ENCODE measurements at places on chromosomes 6 and 20.

DNA sequence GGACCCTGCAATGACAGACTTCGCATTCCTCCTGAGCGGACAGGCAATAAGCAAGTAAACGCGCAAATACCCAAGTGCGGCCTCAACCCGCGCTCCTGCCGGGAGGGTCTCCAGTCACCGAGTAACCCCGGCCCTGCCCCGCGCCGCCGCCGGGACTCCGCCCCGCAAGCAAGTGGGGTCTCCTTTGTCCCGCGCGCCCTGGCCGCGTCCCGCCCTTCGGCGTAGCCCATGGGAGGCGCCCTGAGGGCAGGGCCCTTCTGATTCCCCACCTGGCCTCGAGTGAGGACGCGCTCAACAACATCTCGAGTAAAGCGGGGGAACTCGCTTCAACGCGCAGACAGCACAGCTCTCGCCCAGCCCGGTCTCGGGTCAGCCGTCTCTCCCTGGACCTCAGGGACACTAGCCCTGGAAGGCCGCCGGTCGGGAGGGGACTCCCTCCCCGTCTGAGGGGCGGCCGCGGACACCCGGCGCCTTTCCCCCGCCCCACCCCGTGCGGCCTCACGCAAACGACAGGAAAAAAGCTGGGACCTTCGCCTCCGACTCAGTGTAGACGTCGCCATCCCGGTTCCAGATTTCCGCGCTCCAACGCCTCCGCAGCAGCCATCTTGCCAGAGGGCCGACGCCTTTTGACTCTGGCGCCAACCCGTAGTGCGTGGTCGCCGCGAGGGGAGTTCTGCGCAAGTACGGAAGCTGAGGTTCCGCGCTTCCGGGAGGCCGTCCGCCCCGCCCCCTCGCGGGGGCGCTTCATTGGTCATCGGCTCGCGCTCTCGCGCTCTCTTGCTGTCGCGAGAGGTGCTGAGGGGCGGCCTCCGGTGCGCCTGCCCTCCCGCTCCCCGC, 461 bp upstream of the GID8 start:
- DNase-seq, result peak; percentile 91

DNA sequence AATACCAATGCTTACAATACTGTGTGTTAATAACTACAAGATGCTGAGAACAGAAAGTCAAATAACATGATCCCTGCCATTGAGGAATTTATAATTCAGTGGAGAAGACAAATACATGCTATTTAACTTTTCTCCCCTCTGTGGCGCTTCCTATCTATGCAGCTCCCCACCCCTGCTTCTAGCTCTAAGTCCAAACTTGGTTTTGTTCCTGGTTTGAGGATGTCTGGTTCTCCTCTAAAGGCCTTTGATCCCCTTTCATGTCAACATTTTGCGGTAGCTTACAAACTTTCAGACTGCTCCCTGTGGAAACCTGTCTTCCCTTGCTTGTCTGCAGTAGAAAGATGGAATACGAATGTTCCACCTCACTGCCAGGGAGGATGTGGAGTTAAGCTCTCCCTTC, 18.4 kb upstream of the REPS1 start:
- no peak for DNase-seq

- no peak for DNase-seq
Measured at GRCh38 chr6:4948781-4949450, 54.9 kb downstream of the RPP40 start.

DNA sequence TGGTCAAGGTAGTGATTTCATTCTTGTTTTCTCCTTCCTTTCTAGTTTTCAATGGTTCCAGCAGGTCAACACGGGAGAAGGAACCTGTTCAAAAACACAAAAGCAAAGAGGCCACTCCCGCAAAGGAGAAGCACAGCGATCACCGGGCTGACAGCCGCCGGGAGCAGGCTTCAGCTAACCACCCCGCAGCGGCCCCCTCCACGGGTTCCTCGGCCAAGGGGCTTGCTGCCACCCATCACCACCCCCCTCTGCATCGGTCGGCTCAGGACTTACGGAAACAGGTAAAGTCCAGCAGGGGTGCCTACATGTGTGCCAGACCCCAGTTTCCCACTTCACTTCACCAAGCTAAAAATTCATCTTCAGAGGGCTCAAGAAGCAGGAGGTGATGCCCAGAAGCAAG, 175.6 kb downstream of the DTNBP1 start:
- DNase-seq, result no peak

- DNase-seq, result no peak
Measured at GRCh38 chr6:8549074-8549790, 113.9 kb upstream of the SLC35B3 start.

DNA sequence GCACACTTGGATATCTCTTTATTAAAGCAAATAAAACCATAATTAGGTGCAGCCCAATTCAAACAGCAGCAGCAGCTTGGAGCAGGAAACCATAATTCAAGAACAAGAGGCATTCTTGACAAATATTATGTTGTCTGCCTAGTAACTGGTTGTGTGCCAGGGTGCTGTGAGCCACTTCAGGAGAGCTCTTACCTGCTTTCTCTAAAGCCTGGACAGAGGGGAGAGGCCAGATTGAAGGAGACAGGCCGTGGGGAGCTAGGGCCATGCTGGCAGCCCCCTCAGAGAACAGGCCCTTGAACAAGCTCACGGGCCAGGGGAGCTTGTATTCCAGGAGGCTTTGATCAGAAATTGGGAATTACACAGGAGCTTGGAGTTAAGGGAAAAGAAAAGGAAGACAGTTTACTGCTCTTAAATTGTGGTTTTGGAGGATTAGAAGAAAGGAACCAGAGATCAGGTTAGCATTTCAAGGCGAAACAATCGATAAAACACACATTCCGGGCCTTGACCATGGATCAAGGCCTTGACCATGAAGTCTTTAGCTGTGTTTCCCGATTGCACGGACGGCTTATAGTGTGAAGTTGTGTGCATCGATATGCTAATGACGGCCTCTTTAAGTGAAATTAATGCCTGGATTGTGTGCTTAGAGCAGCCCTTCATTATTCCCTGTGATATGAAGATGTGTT, 69.8 kb upstream of the NKX2-2 start:
- no peak for DNase-seq

GRCh38 chr6:111709615-111710398, 104.1 kb upstream of the TRAF3IP2 start:
- DNase-seq, result peak; percentile 20

DNA sequence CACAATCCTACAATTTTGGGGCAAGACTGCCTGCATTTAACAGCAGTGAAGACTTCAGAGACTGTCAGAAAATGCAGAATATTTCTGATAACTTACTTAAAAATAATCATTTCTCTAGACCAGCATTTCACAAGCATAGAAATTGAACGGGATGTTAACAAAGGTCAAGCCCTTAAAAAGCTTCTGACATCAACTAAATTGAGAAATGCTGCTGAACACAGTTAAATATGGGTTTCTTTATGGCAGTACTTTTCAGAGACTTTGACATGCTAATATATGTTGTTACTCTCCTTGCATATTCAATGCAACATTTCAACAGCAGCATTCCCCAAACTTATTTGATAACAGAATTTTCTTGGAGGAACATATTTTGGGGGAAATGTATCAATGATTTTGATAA, 84.5 kb downstream of the KIF13A start:
- no peak for DNase-seq

GRCh38 chr20:9506280-9506821, 8.0 kb upstream of the LAMP5 start:
- no peak for DNase-seq

- DNase-seq, result no peak
Measured at GRCh38 chr6:129555206-129555832, 154.7 kb downstream of the ARHGAP18 start.

DNA sequence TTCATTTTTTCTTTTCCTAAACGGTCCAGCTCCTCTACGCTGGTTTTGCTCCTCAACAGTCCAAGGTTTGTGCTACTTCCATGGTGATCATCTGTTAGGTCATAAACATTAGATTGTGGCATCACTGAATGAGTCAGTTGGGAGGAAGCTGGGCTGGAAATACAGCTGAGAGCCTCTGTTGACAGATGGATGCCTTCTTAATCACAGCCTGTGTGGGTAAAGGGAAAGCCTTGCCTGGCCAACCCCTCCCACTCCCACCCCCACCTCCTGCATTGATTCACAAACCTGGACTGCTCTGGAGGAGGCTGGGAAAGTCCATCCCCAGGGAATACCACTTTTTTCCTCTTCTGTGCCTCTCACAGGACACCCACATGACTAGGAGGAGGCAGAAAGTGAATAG, 180.6 kb upstream of the CCN2 start:
- DNase-seq, result no peak

DNA sequence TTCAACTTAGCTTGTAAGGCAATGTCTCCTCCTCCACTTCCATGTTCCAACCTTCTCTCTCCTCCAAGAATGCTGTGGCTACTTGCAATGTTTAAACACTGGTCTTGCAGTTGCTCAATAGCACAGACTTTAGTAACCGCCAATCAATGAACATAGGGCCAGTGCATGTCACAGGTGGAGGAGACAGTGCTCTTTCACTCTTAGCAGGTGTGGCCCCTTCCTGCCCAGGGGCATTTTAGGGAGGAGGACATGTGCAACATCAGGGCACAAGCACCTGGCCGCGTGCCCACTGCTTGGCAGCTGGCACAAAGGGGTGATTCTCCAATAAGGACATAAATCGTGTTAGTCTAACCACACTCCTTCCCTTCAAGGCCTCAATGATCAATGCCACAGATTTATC, 41.3 kb downstream of the ADGRF1 start:
- no peak for DNase-seq

GRCh38 chr6:166318227-166318626, 10.0 kb upstream of the PRR18 start:
- DNase-seq, result no peak

DNA sequence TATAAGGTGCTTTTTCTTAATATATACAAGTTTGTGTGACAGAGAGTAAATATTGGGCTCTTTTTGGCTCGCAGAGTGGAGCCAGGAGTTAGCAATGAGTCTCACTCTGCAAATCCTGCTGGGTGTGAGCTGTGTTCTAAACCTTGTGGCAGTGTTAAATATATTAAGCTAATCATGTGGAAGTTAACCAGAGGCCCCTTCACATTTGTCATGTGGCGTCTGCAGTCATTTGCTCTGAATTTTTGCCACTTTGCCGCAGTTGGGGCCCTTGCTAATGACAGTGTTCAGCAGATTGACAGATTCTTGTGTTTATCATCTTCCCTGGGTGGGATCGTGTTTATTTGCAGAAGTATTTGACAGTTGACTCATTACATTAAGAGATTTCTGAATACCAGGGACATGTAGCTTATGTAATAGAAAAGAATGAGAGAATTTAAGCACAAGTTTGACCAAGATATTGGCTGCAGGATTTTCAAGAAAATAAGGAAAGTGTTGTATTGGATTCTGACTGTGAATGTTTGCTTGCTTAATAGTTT, 37.9 kb downstream of the SPATA2 start:
- no peak for DNase-seq

GRCh38 chr6:151141685-151142084, 98.1 kb upstream of the AKAP12 start:
- DNase-seq, result no peak

DNA sequence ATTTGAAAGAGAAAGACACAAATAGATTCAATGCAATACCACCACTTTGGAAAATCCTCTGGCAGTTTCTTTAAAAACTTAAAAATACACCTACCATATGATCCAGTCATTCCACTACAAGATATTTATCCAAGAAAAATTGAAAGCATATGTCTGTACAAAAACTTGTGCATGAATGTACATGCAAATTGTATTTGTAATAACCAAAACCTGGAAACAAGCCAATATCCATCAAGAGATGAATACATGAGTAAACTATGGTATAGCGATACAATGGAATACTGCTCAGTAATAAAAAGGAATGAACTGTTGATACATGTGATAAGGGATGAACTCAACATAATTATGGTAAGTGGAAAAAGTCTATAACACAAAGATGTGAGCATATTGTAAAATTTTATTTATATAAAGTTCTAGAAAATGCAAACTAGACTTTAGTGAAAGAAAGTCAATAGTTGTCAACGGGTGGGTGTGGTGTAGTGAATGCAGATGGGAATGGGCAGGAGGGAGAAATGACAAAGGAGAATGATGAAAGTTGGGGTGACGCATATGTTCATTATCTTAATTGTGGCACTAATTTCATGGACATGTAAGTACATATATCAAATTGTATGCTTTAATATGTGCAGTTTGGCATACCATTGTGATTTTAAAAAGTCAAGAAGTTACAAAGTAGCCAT, 347.5 kb downstream of the SAMD5 start:
- DNase-seq, result no peak

- DNase-seq, result no peak
Measured at GRCh38 chr6:159890201-159890600, 587 bp upstream of the MAS1 start.

DNA sequence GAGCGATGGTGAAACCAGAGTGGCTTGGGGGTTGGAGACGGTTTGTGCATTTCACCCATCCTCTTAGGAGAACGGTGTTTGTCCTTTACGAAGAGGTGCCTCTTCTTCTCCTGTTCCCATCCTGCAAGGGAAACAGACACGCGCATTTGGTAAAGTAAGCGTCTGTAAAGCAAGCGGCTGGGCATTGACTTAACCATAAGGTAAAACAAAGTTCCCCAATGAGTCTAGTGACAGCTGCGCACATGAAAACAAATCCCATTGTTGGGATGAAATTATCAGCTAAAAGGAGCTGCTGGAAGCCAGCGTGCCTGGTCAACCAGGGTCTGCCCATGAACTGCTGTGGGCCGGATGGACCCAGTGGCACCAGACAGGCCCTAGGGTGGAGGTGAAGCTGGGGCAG, 5.8 kb downstream of the BHLHE23 start:
- no peak for DNase-seq
